Psoas muscle (tissue), 8 donors: ENCODE measurements at places on chromosomes 13 and 19. TPM values are rescaled to one million over a fixed set of nuclear protein-coding genes. Genes with fewer than 3 reads are reported as not detected.

- DNase-seq, result no peak
Measured at GRCh38 chr19:23440791-23441190, 45.5 kb upstream of the ZNF91 start.

GRCh38 chr19:31263328-31263727, 85.9 kb downstream of the TSHZ3 start:
- DNase-seq, result no peak

- DNase-seq, result no peak
Measured at GRCh38 chr19:58387338-58388174, 487 bp downstream of the RPS5 start.

DNA sequence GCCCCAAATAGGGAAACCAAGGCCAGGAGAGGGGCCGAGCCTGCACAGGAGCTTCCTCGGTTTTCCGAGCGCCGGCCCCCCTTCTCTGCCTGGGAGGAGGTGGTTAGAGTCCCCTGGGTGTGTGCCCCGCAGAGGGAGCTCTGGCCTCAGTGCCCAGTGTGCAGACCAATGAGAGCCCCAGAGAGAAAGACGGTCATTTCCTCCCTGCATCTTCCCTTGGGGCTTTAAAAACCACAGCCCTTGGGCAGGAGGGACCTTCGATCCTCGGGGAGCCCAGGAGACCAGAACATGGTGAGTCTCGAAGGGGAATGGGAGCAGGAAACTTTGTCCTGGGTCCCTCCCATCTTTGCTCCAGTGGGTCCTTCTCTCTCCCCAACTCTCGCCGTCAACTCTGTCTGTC, at the start of gene C5AR1:
Gene C5AR1, plus strand, starts transcription at position 254 of the 400 bp plus-strand sequence. Its CDS starts 35 bp downstream, at position 289.
- no peak for DNase-seq

CEACAM3 gene
- 0.01 TPM for polyA plus RNA-seq
